ENCODE measurements at places on chromosomes 11 and 22. TPM values are rescaled to one million over a fixed set of nuclear protein-coding genes. Genes with fewer than 3 reads are reported as not detected.

Gene OR56A1
- not detected for total RNA-seq

Gene MMP27
- not detected for total RNA-seq

Gene SAA4
- total RNA-seq: not detected

Gene LRRC4C
- total RNA-seq: not detected

Gene MYOD1
- total RNA-seq: not detected

Gene CXCR5
- total RNA-seq: 28.3 TPM

Gene OR51B4
- total RNA-seq: not detected

Gene DEUP1
- total RNA-seq: not detected

Gene RIMBP3B
- total RNA-seq: 0.15 TPM

Gene SYT12
- total RNA-seq: not detected

Gene IL18BP
- total RNA-seq: 6.6 TPM

Gene MSANTD4
- 13.1 TPM for total RNA-seq

Gene NELL1
- not detected for total RNA-seq

Gene OR52H1
- not detected for total RNA-seq

Gene ZP1
- total RNA-seq: not detected

Gene ZDHHC13
- 25.4 TPM for total RNA-seq

DNA sequence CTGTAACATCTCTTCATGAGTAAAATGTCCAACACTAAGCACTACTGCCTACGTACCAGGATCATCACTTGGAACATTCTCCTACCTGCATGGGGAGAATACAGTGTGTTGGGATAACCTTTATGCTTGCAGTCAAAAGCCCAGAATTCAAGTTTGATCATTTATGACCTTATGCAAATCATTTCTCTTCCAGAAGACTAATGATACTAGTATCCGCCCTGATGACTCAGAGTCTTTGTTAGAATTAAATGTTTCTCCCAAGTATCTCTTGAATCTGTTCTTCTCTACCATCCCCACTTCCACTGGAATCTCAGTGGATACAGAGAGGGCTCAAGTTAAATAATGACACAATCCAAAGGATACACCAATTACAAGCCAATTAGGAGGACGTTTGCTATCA, 12.4 kb downstream of the MAJIN start:
- no peaks in the 10 kb centered on the region for H3K4me1 ChIP-seq
- no peak for DNase-seq
- no peaks in the 10 kb centered on the region for H3K36me3 ChIP-seq
- no peak overlapping the region for H3K27ac ChIP-seq
- no peak overlapping the region for H3K4me3 ChIP-seq
- peaks cover 2% of the 10 kb centered on the region for H3K27me3 ChIP-seq

GRCh38 chr11:63760487-63761079, 8.0 kb downstream of the ZFTA start:
- no peaks in the 10 kb centered on the region for H3K27me3 ChIP-seq
- no peak overlapping the region for H3K27ac ChIP-seq
- peaks cover 2% of the 10 kb centered on the region for H3K36me3 ChIP-seq
- no peak overlapping the region for H3K4me3 ChIP-seq
- no peak for DNase-seq
- no peaks in the 10 kb centered on the region for H3K4me1 ChIP-seq

DNA sequence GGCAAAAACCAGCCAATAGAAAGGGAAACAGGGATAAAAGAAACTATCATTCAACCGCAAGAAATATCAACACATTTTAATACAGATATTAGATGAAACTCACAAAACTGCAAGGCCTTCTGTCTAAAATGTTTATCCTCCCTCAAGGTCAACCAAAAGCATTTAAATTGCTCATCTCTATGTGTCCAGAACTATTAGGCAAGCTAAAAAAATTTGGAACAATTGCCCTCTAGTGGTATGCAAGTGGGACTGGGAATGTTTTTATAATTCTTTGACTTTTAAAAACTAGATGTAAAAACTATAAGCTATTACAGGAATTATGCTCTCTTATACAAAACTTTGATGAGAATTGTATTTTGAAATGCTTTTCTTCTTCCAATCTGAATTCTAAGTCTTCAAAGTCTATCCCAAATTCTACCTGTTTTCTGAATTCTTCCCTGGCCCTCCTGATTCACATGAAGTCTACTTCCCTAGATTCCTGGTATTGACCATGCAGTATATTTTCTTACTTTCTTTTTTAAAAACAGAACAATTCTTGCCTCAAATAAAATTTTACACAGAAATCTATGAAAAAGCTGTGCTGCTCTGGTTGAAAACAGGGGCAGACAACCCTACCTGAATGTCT, 4.9 kb downstream of the CWC15 start:
- no peak overlapping the region for H3K27ac ChIP-seq
- no peak overlapping the region for H3K4me3 ChIP-seq
- peaks cover 17% of the 10 kb centered on the region for H3K4me1 ChIP-seq

DNA sequence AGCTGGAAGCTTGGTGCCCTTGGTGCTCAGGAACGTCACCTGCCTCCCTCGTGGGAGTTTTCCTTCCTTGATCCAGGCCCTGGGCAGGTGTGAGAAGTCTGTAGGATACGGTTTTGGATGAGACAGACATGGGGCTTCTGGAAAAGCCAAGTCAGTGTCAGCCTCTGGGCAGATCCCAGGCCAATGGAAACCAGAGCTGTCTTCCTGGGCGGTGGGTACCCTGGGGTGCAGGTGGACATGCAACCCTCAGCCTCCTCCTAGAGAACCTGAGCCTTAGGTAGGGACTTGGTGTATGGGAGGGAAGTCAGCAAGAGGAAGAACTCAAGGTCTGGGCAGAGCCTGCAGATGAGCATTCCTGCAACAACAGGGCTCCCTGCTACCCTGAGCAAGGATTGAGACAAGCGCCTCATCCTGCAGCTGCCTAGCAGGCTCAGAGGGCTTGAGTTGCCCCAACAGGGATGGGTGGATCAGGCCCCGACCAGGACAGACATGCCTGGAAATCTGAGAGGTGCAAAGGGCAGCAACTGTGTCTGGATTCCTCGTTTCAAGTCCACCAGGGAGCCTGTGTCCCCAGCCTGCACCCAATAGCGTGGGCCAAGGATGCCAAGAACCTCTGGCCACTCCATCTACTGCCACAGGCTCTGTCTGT, 37.6 kb upstream of the SYT13 start:
- no peaks in the 10 kb centered on the region for H3K36me3 ChIP-seq
- H3K4me3 ChIP-seq: no peak overlapping the region
- H3K27me3 ChIP-seq: peaks cover 26% of the 10 kb centered on the region

GRCh38 chr11:99419991-99420390, 399.2 kb downstream of the CNTN5 start:
- H3K27me3 ChIP-seq: no peaks in the 10 kb centered on the region
- DNase-seq: no peak
- no peaks in the 10 kb centered on the region for H3K36me3 ChIP-seq
- no peaks in the 10 kb centered on the region for H3K4me1 ChIP-seq
- H3K27ac ChIP-seq: no peak overlapping the region

DNA sequence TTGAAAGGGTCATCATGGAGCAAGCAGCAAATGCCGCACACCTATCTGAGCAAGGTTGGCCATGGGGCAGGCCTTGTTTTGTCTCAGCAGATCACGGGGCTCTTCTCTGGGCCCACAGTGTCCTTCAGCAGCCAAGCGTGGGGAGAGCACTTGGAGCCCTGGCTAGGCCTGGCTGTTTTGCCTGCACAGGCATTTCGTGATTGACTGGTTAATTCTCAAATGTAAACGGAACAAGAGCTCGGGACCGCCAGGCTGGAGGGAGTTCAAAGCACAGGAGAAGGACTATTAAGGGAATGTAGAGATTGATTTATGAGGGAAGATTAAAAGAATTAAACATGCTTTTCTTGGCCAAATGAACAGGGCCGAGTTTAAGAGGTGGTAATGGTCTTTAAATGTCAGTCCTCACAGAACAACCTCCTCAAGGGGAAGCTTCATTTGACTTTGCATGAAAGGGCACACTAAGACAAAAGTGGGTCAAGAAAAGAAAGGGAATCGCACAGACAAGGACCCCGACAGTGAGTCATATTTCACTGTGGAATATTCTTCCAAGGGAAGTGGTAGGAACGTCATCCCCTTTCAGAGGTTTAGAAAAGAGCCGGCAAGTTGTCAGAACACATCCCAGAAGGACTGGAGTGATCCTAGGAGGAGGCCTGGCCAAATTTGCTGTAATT, 20.7 kb downstream of the SPON1 start:
- H3K27ac ChIP-seq: no peak overlapping the region
- no peaks in the 10 kb centered on the region for H3K27me3 ChIP-seq
- H3K4me1 ChIP-seq: no peaks in the 10 kb centered on the region

GRCh38 chr11:69659591-69659990, 15.6 kb downstream of the LTO1 start:
- no peak overlapping the region for H3K4me3 ChIP-seq
- DNase-seq: no peak
- H3K27me3 ChIP-seq: no peaks in the 10 kb centered on the region
- H3K4me1 ChIP-seq: no peaks in the 10 kb centered on the region

DNA sequence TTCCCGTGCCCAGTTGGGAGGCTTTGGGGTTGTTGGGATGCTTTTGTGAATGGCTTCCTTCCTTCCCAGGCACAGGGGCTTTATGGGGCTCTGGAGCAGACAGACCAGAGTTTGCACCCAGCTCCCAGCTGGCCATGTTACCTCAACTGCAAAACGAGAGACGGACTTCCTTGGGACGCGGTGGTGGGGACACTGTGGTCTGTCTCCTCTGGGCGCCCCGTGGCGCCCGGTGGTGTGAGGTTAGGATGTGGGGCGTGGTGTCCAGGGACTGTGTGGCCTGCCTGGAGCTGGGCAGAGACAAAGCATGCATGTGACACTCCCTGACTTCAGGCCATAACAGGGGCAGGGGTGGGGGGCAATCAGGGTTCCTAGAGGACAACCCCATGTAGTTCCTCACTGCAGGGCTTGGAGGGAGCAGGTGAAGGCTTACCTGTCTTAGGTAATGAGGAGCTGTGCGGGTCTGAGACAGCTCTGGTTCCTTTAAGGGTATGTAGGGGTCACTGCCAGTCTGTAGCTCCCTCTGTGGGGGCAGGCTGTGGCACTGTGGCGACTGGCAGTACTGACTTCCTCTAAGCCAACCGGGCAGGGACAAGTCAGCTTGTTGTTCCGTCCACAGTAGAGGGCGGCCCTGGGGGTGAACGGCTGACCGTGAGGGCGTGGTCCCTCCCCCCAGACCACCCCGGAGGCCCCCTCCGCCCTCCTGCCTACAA, 14.4 kb downstream of the KCNQ1 start:
- peaks cover 8% of the 10 kb centered on the region for H3K4me1 ChIP-seq
- H3K27me3 ChIP-seq: no peaks in the 10 kb centered on the region
- no peaks in the 10 kb centered on the region for H3K36me3 ChIP-seq

- H3K27ac ChIP-seq: no peak overlapping the region
- H3K4me1 ChIP-seq: no peaks in the 10 kb centered on the region
- no peaks in the 10 kb centered on the region for H3K27me3 ChIP-seq
These were observed 38.3 kb upstream of the TMEM135 start for GRCh38 chr11:86999388-86999787.

DNA sequence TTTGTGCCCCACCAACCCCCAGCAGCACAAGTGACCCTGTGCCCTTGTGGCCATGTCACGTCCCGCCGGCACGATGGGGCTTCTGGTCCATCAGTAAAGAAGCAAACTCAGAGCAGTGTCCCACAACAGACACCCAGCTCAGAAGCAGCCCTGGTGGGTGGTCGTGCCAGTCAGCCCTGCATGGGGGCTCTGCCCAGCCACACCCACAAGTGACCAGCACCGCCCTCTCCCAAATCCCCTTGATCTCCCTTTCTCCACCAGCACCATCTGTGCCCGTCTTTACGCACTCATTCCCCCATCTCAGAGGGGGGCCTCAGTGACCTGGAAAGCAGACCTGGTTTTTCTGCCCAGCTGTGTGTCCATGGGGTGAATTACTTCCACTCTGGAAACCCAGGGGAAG, 149.1 kb downstream of the DSCAML1 start:
- peaks cover 4% of the 10 kb centered on the region for H3K27me3 ChIP-seq
- no peak overlapping the region for H3K4me3 ChIP-seq
- H3K27ac ChIP-seq: no peak overlapping the region
- H3K4me1 ChIP-seq: no peaks in the 10 kb centered on the region
- no peaks in the 10 kb centered on the region for H3K36me3 ChIP-seq

DNA sequence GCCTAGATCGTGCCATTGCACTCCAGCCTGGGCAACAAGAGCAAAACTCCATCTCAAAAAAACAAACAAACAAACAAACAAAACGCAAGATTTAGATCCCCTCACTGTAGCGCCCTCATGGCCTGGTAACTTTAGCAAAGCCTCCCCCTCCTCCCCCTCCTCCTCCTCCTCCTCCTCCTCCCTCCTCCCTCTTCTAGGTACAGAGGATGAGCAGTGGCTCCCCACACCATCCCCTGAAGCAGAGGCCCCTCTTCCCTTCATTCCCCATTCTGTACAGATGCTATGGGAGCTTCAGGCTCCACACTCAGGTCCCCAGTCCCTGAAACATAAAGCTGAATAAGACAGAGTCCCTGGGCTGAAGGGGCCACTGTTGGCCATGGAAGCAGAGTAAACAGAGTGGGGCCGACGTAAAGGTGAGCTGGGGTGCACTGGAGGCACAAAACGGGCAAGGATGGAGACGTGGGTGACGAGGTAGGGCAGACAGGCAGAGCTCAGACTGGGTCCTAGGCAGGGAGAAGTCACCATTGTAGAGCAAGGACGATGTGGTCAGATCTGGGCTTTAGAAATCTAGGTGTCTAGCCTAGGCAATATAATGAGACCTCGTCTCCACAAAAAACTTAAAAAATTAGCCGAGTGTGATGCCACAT, 19.4 kb upstream of the NFAM1 start:
- H3K4me1 ChIP-seq: no peaks in the 10 kb centered on the region
- H3K36me3 ChIP-seq: no peaks in the 10 kb centered on the region
- DNase-seq: no peak
- no peak overlapping the region for H3K27ac ChIP-seq
- H3K4me3 ChIP-seq: no peak overlapping the region

DNA sequence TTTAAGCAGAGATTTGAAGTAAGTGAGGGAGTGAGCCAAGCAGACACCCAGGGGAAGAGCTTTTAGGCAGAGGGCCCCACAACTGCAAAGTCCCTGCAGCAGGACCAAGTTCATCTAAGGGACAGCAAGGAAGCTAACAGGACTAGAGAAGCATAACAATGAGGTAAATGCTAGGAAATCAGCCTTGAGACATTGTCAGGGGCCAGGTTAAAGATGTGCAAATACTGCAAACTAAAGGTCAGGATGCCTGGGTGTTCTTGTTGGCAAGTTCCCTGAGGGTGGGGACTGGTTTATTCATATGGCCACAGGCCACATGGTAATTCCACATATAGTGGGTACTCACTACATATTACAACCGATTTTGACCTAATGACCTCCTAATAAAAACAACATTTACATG, 399.2 kb upstream of the NARS2 start:
- no peak overlapping the region for H3K27ac ChIP-seq
- no peak overlapping the region for H3K4me3 ChIP-seq
- H3K36me3 ChIP-seq: no peaks in the 10 kb centered on the region
- H3K4me1 ChIP-seq: no peaks in the 10 kb centered on the region
- H3K27me3 ChIP-seq: peaks cover 4% of the 10 kb centered on the region

DNA sequence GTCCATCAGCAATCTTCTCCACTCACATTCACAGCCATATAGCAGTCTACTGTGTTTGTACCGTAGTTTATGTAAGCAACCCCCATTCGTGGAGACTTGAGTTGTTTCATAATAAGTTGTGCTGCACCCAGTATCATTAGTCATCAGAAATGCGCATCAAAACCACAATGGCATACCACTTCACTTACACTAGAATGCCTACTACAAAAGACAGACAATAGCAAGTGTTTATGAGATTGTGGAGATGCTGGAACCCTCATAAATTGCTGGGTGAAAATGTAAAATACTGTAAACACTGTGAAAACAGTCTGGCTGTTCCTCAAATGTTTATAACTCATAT, 133.3 kb downstream of the ATXN10 start:
- peaks cover 15% of the 10 kb centered on the region for H3K36me3 ChIP-seq
- H3K4me3 ChIP-seq: no peak overlapping the region
- no peak for DNase-seq
- no peaks in the 10 kb centered on the region for H3K4me1 ChIP-seq
- no peak overlapping the region for H3K27ac ChIP-seq
- H3K27me3 ChIP-seq: no peaks in the 10 kb centered on the region

- no peak overlapping the region for H3K4me3 ChIP-seq
- no peak for DNase-seq
- H3K36me3 ChIP-seq: peaks cover 15% of the 10 kb centered on the region
- no peaks in the 10 kb centered on the region for H3K4me1 ChIP-seq
- no peaks in the 10 kb centered on the region for H3K27me3 ChIP-seq
These were observed 22.5 kb upstream of the RBX1 start for GRCh38 chr22:40928657-40929056.
